NCI-H2171 treated with DMSO at 0.1 percent for 48 hours (cell line): ENCODE measurements at places on chromosomes 13 and 19.

DNA sequence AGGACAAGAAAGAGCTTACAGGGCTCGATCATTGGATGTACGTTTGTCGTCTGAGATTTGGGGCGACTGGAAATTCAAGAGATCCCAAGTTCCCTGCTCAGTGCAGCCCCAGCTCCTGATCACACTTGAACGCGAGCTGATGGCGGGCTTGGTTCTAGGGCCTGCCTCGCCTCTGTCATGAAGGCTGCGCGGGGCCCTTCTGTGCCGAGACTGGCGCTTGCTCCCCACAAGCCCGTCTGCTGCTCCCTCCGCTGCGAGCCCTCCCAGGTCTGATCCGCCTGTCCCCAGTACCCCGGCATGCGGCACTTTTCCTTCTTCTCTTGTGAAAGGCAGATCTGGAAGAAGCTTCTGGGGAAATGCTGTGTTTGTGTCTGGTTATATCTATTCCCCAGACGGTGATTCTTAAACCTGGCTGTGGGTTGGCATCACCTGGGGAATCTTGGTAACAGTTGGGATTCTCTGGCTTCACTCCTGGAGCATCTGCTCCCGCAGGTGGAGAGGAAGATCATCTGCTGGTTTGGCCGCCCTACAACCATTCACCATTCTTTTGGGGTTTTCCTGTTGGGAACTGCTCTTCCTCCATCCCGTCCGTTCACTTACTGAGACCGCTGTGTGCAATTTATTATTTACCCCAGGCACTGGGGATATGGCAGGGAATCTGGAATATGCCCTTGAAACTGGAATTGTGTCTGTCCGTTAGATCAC, 43.6 kb downstream of the SIPA1L3 start:
- peak; percentile 93 for DNase-seq

DNA sequence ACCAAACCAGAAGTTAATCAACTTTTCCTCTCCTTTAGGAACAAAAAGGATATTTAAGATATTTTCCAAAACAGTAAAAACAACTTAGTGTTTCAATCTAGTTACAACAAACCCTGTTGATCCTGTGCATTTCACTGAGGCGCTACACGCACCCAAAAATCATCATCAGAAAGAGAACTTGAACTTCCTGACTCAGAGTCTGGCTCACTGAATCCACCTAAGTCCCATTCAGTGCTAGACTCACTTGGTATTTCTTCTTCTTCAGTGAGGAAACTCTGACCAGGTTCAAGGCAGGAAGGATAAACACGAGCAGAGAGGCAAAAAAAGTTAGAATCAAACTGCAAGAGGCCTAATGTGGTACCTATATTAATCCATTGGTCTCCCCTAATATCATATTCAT, 2.2 kb downstream of the KBTBD6 start:
- no peak for DNase-seq

- DNase-seq, result peak; percentile 69
Observed at GRCh38 chr19:940591-941291, 14.9 kb downstream of the ARID3A start.

DNA sequence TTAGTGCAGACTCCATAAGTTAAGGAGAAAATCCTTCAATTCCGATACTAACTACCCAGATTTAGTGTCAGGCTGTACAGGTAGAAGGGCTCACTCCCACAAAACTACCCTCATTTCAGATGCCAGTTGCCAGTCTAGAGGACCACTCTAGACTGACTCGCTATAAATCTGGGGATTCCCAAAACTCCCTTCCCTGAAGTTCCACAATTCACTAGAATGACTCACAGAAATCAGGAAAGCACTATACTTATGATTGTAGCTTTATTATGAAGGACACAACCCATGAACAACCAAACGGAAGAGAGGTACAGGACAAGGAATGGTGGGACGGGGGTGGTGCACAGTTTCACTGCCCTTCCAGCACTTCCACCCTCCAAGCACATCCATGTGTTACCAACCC, 321.2 kb downstream of the DIAPH3 start:
- no peak for DNase-seq

DNA sequence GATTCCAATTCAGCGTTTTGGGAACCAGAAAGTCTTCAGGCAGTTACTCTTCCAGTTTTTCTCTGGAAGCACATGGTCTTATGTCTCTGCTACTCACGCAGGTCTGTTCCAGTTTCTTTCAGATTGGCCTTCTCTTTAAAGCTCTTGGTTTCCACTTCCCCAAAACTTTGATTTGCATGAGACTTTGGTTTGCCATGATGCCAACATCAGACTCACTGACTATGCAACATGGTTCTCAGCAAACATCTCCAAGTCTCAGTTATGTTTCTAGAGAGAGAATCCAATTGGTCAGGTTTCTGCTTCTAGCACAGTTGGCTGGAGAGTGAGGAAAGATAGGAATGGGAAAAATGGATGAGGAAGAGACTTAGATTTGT, 3.1 kb downstream of the AKAP11 start:
- no peak for DNase-seq

GRCh38 chr19:48920949-48921348, 12.6 kb upstream of the DHDH start:
- no peak for DNase-seq

- DNase-seq, result no peak
Observed at GRCh38 chr13:35332134-35332533, 144.4 kb downstream of the MAB21L1 start.

DNA sequence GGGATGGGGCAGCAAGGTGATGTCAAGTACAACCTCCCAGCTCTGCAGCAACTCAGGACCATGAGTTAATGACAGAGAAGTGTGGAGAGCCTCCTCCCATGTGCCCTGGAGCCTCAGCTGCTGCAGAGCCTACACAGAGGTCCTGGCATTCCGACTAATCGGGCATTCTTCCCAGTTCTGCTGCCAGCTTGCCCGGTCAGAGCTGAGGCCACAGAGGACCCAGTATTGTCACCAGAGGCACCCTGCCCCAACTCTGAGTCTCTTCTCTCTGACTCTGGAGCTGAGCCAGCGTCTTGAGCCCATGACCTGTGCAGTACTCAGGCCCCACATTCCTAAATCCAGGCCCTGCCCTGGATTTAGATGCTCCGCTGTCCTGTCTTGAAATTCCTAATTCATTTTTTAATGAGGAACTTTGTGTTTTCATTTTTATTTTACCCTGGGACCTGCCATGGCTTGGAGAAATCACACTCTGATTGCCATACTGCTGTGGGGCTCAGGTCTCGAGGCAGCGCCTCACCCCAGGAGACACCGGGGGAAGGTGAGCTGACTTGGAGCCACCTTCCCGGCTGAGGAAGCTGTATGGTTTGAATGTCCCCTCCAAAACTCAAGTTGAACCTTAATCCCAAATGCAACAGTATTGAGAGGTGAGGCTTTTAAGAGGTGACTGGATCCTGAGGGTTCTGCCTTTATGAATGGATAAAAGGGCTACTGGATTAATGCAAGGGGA, 144.9 kb upstream of the ZNF507 start:
- DNase-seq, result no peak

DNA sequence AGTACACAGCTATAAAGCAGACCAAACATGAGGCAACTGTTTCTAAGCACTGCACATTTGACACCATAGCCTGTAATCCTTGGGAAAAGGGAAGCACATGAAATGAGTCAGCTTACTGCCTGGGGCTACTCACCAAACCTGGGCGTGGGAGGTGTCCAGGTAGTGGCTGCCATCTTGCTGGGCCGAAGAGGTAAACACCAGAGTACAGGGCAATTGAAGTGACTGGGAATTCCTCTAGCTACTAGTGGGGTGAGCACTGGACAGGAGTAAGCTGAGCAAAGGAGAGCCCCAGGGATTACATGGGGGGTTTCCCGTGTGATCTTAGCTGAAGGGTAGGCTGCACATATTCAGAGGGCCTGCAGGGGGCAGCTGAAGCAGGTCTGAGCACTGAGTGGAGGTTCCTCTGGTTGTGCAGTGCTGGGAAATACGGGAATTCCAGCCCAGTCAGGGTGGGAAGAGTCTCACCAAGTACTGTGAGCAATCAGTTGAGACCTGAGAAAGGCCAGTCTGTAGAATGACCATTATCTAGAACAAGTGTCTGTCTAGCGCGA, 140.5 kb downstream of the SLC7A1 start:
- DNase-seq, result no peak

DNA sequence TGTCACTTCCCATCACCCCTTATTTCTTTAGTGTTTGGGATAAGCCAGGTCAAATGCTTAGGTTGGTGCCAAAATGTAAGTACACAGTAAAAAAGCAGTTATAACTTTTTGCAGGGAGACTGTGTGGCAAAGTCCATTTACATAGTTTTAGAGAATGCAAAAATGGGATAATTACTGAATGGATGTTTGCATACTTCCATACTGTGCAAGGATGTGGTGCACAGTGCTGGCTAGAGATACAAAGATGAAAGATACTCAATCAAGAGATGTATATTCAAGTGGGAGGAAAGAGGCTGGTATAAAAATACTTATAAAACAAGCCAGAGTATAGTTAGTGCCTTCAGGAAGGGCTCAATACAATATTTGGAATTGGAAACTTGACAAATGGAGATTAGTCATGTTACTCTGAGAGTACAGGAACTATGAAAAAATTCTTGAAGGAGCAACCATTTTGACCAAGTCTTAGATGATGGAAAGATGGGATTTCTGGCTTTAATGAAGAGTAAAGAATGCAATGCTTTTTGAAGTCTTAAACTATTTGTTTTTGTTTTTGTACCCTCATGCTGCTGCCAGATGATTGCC, 8.0 kb downstream of the PDS5B start:
- DNase-seq, result no peak

DNA sequence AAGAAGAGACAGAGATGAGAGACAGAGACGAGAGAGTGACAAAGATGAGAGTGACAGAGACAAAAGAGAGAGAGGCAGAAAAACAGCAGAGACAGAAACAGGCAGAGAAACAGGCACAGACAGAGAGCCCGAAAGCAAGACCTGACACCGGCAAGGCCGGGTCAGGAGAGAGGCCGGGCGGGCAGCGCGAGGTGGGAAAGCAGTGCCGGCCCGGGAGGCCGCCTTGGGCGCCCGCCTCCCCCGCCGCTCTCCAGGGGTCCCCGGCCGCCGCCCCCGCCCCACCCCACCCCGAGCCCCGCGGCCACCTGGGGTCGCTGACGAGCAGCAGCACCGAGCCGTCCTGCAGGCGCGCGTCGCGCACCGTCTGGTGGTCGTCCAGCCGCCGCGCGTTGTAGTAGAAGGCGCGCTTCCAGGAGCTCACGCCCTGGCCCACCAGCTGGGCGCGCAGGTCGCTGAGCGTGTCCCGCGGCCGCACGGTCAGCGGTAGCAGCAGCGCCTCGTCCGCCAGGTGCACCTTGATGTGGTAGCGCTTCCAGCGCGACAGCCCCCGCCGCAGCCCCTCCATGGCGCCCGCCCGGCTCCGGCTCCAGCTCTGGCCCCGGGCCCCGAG, at the start of gene TINCR:
TINCR (minus strand) TSS at position 594 of the 610 bp plus-strand sequence.
- DNase-seq, result peak; percentile 14

GRCh38 chr19:4597975-4598671, 38.6 kb upstream of the SEMA6B start:
- peak; percentile 59 for DNase-seq

DNA sequence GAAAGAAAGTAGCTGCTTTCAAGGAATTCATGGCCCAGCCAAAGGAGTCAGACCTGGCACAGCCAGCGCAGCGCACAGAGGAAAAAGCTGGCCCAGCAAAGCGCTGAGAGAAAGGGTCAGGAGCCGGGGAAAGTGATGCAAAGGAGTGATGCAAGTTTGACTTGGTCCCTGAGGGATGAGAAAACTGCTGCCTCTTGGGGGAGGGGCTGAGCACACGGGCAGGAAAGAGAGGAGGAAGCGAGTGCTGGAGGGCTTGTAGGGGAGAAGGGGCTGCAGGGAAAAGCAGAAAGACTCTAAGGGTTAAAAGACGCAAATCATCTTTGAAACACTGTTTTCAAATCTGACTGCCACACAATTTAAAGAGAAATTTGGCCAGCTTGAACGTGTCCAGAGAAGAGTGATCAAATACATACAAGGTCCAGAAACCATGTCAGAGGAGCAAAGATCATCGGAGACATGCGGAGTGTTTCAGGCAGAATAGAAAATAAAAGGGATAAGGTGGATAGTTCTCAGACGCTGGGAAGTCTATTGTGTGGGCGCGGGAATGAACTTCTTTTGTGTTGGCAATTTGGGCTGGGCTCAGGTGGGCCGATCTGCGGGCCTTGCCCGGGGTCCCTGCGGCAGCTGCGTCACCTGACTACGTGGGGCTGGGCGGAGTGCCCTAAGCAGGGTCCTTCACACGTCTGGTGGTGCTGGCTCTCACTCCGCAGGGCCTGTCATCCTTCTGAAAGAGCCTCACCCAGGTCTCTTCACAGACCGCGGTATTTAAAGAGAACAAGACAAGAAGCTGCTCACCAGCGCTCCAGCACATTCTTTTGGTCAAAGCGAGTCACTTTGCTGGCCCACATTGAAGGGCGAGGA, 18.1 kb downstream of the N4BP2L1 start:
- no peak for DNase-seq

GRCh38 chr13:27562457-27562856, 57.9 kb downstream of the LNX2 start:
- no peak for DNase-seq

DNA sequence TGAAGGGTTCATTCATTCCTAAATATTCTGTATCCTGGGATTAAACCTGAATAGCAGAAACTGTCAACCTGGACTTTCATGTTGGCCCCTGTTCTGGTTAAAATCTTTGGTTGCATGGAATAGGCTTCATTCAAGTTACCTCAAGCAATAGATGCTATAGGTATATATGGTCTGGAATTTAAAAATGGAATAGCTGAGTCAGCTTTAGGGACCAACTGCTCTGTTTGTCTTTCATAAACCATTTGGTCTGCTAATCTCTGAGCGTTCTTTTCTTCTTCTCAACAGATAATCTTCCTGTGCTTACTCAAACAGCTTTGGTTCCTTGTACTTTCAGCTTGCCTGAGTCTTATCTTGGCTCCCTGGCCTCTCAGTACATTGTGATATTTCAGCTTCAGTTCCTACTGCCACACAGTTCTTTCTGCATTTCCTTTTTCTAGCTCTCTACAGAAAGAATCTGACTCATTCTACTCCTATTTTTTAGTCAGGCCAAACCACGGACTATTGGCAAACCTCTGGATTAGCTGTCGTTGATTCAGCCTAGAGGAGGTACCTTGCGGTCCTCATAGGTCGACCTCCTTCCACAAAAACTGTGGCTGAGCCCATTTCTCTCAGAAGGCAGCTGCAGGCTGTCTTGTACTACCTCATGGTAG, 35.9 kb upstream of the MAB21L1 start:
- no peak for DNase-seq

DNA sequence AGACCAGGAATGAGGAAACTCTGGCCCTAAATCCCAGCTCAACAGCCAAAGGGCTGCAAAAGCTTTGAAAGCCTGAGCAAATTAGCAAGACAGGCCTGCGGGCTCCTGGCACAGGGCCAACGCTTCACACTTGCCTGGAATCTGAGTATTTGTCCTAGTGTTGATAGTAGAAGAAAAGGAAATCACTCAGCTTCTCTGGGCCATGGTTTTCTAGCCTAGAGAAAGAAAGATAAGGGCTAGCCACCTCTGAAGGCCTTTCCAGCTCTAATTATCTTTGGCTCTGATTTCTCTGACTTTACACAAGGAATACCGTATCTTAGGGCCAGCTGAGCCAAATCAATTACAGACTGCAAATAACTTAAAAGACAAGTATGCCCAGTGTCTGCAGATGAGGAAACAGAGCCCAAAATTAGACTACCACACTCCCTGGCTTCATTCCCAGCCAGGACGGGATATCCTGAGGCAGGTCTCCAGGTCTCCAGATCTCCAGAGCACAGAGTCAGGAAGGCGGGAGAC, 69.6 kb downstream of the STK24 start:
- DNase-seq, result peak; percentile 56
